A549 treated with RU486 at 1 μM for 4 hours (cell line): ENCODE measurements at places on chromosomes 2 and 18. TPM values are rescaled to one million over a fixed set of nuclear protein-coding genes. Genes with fewer than 3 reads are reported as not detected.

The NT5C1B gene
- not detected in 5 replicates for total RNA-seq

The DPP4 gene
- total RNA-seq = 0.30 to 0.71 TPM (median 0.62 TPM) in 5 replicates

The PLB1 gene
- total RNA-seq = 1.1 to 2.6 TPM (median 1.9 TPM) in 5 replicates

The KIDINS220 gene
- 14.0 to 20.0 TPM (median 18.9 TPM) in 5 replicates for total RNA-seq

The TTC21B gene
- total RNA-seq = 3.8 to 7.8 TPM (median 4.8 TPM) in 5 replicates

The RPRM gene
- total RNA-seq = not detected in 5 replicates
